ENCODE measurements at places on chromosomes 4 and X.

DNA sequence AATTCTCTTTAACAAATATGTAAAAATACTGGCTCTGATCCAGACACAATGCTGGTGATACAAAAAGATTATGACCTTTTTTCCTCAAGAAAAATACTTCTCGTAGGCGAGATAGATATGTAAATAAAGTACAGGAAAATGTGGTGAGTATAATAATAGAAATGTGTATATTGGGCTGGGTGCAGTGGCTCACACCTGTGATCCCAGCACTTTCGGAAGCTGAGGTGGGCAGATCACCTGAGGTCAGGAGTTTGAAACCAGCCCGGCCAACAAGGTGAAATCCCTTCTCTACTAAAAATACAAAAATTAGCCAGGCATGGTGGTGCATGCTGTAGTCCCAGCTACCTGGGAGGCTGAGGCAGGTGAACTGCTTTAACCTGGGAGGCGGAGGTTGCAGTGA, 55.0 kb downstream of the MRPL1 start:
- no peak for DNase-seq

- no peak for DNase-seq
These were observed 281.9 kb upstream of the MAD2L1 start for GRCh38 chr4:120348521-120348920.

GRCh38 chrX:152637649-152638442, at the start of gene GABRQ:
TSS of gene GABRQ (plus strand) at chrX:152637895. CDS start at chrX:152638203, 308 bp downstream.
- no peak for DNase-seq

GRCh38 chr4:144336633-144337032, 196.1 kb upstream of the GYPA start:
- DNase-seq, result no peak

Data from stimulated activated CD4-positive, alpha-beta T cell treated with anti-CD3 and anti-CD28 coated beads, Interleukin-4, amount 100 ng/mL, for 4 hours (primary cell).